ENCODE measurements at places on chromosomes 16 and 17.

DNA sequence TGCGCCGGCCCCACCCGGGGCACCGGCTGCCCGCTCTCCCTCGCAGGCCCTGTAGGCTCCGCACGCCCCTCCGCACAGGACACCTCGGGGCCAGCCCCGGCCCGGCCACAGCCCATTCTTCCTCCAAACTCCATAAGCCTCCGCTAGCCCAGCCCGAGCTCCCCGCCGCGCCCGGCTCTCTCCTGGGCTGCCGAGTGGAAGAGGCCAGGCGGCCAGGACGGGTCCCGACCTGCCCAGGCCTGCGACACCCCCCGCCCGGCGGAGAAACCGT is 397 bp downstream of the NCOR1 start:
- DNase-seq = no peak

- DNase-seq = no peak
Measured at GRCh38 chr16:27109666-27110523, 43.2 kb downstream of the C16orf82 start.

GRCh38 chr17:78820841-78821240 is 19.8 kb downstream of the USP36 start:
- no peak for DNase-seq

DNA sequence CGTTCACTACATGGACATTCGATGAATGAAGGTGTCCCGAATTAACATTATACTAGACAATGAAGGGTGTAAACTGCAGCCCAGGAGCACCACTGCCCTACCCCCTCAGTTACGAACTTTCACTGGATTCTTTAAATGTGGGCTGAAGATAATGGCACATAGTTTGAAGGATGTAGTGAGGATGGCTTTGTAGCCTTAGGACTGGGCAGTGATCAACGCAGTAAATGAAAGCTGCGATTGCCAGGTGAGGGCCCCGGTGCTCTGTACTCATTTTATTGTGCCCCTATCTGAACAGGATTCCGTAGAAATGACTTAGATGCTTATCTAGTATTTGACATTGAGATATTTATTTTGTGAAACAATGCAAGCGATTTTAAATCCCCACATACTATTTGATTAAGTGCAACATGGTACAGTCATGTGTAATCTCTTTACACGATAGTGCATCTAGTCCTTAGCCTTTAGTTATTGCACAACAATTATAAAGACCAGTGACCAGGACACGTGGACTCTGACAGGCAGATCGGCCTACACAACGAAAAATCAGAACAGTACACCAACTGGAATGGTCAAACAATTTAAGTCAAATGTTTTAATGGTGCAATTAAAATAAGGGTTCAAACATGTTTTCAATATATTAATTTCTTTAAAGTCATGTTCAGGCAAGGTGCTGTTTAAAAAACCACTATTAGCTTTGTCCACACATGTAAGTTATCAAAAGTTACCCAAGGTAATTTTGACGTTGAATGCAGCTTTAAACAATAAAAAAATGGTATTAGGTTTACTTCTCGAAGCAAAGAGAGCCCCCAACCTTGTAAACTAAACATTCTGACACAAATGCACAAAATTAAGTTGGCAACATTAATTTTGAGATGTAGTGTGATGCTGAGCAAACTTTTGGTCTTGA is 17.4 kb upstream of the ERN1 start:
- DNase-seq = no peak

- DNase-seq = no peak
Measured at GRCh38 chr17:50322271-50322670, 23.7 kb upstream of the XYLT2 start.

DNA sequence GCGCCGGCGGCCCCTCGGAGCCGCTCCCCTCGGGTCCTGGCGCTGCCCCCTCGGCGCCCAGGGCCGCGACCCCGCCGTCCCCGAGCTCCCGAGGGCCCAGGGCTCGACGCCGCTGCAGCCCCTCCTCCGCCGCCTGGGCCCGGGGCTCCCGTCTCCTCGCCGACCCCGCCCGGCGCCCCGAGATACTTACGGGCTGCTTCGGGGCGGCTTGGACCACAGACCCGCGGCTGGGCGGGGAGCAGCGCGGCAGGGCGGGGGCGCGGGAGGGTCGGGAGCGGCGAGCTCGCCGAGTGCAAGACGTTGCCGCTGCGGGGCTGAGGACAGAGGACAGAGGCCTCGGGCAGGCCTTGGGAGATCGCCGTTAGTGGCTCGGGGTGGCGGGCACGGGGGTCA is 290 bp downstream of the TOB1 start:
- no peak for DNase-seq

- DNase-seq = no peak
Measured at GRCh38 chr17:9843152-9844010, 17.7 kb downstream of the GLP2R start.

- no peak for DNase-seq
Measured at GRCh38 chr17:41256291-41256685, 1.1 kb downstream of the KRTAP9-9 start.

GRCh38 chr17:5237541-5238016 is 2.9 kb upstream of the SCIMP start:
- no peak for DNase-seq

GRCh38 chr16:88951501-88951900 is 25.5 kb downstream of the CBFA2T3 start:
- DNase-seq = no peak

- no peak for DNase-seq
Measured at GRCh38 chr16:52521570-52521969, 25.4 kb downstream of the TOX3 start.

- DNase-seq = no peak
Measured at GRCh38 chr16:89984216-89984615, 35.0 kb downstream of the DBNDD1 start.

- DNase-seq = no peak
Measured at GRCh38 chr17:32274101-32274500, 8.5 kb downstream of the RHBDL3 start.

GRCh38 chr17:68011199-68011665 is 15.0 kb upstream of the C17orf58 start:
- DNase-seq = no peak

- DNase-seq = no peak
Measured at GRCh38 chr16:23679274-23679985, 741 bp downstream of the PLK1 start.
